Epithelial cell of esophagus (primary cell): ENCODE measurements at places on chromosomes 5 and 9.

- DNase-seq = no peak
These were observed 65.8 kb downstream of the ZNF354C start for GRCh38 chr5:179125789-179126505.

DNA sequence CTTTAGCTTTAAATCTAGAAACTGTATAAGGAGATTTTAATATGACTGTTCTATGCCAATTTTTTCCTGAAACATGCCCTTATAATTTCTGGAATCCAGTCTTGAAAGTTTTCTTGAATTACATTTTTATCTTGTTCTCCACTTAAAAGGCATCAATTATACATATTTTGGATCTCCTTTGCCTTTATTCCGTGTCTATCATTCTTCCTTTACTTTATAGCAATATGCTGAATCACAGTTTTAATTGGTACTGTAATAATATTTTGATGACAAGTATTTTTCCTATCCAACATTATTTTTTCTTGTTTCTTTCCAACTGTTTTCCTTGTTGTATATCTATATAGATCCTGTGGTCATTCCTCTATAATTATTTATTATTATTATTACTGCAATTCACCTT lies 361.2 kb downstream of the PIK3R1 start:
- no peak for DNase-seq

GRCh38 chr9:8492024-8492423 lies 692.4 kb upstream of the DMAC1 start:
- DNase-seq = no peak

DNA sequence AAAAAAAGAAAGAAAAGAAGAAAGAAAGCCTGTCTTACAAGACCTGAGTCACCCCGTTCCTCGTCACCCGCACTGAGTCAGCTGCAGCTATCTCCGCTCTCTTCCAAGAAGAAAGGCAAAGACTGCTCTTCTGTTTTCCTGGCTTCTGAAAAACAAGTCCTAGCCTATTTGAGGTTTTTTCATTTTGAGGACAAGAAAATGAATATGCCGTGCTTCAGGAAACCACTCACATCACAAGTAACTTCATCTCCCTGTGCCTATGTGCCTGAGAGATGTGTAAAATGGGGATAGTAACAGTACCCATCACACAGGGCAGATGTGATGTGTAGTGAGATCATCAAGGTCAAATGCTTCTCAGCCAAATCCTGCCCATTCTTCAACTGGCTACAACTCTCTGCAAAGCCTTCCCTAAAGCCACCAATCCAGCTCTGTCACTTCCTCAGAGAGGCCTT lies 78.4 kb downstream of the GLDC start:
- peak; percentile 99 for DNase-seq

DNA sequence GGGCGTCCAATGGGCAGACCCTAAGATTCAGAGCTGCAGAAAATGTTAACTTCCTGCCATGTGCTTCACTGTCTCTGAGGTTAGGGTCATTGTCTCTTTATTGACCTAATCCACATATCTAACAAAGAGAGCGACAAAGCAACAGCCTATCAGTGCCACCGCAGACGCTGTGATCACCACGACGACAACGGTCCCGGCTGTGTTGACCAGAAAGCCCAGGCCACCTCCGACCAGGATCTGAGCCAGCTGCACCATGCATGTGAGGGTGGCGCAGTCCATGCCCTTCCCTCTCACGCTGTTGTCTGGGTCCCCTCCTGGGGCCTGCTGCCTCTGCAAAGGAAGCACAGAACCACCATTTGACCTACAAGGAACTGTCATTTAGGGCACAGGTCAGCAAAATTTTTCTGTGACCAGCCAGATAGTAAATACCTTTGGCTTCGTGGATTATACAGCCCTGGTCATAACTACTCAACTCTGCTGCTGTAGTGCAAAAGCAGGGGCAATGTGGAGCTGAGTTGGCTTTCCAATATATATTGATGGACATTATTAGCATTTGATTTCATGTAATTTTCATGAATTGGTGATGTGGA lies 8.5 kb downstream of the RXFP3 start:
- no peak for DNase-seq

GRCh38 chr5:158812408-158812807 lies 287.3 kb downstream of the EBF1 start:
- no peak for DNase-seq

DNA sequence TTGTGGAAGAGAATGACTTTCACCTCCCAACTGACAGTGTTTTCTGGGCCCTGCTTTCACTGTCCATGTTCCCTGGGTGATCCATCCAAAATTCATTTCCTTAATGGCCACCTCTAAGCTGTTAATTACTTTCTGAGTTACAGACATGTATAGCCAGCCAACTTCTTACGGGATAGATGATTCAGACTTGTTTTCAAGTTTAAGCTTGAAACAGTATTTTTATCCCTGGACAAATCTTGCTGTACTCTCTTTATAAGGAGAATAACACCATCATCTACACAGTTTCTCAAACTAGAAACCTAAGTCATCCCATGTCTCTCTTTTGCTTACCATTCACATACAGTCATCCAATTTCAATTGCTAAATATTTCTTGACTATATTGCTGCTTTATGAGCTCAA lies 6.9 kb downstream of the FAM174A start:
- DNase-seq = peak; percentile 80

- no peak for DNase-seq
These were observed 21.4 kb downstream of the PJA2 start for GRCh38 chr5:109388407-109388806.

DNA sequence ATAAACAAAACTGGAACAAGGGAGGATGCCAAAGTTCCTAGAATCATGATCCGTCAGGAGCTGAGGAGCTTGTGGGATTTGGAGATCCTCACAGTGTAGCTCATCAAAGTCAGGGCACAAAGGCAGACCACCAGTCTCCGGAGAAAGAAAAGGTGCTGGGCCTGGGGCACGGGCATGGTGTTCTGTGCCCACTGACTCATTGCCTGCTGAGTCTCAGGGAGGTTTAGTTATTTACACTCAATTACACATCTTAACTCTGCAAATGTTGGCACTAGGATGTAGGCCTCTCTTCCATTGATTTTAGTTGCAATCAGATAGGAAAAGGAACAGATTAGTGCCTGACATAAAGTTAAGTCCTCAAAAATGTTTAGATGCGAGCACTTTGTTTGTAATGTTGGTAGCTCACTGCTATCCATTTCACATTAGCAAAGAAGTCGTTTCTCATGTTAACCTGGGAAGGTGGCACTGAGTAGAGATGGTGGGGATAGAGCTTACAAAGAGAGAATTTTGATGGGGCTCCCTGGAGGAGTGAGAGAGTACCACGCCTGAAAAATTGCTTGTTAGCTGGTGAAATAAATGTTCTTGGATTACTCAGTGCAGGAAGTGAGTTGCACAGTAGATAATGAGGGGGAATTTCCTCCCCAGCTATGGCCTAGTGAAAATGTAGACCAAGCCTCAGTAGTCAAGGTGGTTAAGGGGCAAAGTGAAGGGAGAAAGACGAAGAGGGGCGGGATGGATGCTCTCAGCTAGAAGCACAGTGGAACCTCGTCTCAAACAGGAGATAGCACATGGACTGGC lies 109.5 kb upstream of the CD180 start:
- DNase-seq = peak; percentile 46

GRCh38 chr9:87386490-87387025 lies 111.1 kb upstream of the DAPK1 start:
- no peak for DNase-seq

DNA sequence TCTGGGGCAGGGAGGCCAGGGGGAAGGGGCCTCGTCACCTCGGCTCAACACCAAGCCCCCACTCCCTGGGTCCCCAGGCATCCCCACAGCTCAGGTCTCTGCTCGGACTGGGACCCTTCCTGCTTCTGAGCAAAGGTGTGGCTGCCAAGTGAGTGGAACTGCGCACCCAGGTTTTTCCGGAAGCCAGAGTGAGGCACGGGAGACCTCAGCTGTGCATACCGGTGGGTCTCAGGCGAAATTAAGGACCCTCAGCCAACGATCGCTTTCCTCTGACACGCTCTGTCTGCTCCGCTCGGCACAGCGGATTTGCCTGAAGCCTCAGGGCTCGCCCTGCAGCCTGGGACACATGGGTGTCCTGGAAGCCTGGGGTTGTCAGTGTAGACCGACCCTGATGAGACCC lies 41.0 kb upstream of the IRX4 start:
- no peak for DNase-seq

GRCh38 chr9:37922363-37923117 lies 18.6 kb upstream of the SLC25A51 start:
- peak; percentile 64 for DNase-seq

DNA sequence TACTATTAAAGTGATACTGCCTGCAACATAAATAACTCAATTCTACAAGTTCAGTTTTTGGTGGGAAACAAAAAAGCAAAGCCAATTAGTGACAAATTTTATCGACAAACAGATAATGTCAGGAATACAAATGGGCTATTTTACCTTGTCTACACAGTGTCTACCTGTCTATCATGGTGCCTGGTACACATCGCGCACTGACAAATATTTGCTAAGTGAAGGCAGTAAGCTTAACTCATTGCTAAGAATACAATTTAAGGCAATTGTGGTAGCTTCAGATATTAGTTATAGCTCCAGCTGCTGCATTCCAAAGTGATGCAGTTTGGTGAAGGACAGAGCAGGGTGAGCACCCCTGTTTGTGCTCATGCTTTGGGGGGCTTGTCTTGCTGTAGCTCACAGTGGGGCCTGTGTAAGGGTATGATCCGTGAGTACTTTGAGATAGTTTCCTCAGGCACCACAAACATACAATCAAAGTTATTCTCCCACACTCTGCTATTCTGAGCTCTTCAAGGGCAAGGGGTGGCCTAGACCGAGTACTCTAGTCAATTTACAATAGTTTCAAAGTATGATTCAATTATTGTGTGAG lies 24.7 kb downstream of the ELL2 start:
- DNase-seq = no peak

- no peak for DNase-seq
These were observed 32.9 kb downstream of the RAB24 start for GRCh38 chr5:177270653-177271052.

- DNase-seq = no peak
These were observed 2.5 kb upstream of the LMX1B start for GRCh38 chr9:126611193-126611591.

- DNase-seq = no peak
These were observed 22.3 kb downstream of the ATPSCKMT start for GRCh38 chr5:10227379-10227778.

GRCh38 chr5:133123297-133123696 lies 71.5 kb downstream of the HSPA4 start:
- no peak for DNase-seq

DNA sequence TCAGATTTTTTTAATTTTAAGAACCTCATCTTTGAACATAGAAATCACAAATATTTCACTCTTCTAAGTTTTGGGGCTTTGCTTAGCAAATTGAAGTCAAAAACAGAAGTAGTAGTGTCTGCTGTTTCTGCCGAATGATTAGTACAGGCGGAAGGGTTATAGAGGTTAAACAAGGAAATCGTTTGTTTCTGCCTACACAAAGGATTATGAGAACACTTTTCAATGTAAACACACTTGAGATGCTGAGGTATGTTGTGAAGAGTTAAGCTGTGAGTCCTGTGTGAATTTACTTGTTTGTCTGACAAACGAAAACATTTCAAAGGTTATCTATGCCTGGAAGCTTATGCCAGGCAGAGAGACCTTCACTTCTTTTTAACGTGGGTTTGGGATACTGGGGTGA lies 224.8 kb downstream of the CETN3 start:
- no peak for DNase-seq

DNA sequence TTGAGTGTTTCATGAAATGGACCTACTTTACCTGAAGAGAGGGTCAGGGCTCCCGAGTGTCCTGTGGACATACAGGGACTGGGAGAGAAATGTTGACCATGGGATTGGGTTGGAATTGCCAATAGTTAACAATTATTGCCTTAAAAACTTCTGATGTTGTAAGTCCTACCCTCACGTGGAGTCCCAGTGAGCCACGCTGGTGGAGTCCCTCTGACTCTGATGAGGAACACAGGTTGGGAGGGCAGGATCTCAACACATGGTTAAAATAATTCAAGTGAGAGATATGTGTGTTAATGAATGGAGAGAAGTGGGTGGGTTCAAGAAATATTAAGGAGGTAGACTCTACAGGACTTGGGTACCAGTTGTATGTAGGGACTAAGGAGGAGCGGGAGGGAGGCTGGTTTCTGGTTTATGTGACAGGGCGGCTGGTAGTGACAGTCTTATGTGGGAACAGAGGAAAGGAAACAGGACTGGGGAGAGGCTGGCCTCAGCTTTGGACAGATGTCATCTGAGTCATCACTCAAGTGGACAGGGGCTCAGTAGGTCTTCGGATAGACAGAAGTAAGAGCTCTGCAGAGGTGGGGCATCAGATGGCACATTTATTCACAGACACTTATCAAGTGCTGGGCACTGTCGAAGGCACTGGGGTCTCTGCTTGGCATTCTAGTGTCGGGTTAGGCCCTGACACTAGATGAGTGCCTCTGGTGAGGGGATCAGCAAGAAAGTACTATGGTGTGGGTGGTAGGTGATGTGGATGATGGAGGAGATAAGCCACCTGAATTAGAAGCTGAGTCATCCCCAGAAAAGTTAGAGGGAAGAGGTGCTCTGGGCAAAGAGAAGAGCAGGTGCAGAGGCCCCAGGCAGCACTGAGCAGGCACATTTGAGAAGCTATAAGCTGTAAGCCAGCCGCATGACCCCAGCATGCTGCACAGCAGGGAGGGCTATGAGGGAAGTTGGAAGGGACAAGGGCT lies 27.2 kb downstream of the MAML1 start:
- DNase-seq = no peak

DNA sequence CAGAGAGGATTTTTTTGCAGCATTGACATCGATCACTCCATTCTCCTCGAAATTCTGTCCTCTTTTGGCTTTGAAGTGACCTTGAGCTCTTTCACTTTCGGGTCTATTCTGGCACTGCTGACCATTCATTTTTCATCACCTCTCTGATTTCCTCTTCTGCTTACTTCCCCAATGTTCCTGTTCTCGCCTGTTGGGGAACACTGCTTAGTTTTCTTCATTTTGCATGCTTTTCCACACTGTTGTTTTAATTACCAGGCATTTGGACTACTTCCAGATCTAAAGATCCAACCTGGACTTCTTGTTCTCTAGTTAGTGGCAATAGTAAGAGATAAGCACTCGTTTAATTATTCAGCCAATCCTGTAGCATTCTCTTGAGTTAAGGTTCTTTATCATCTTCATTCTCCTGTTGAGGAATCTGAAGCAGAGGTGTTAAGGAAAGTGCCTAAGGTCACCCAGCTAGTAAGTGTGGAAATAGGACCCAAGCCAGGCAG lies 53.4 kb downstream of the MAN2A1 start:
- no peak for DNase-seq

DNA sequence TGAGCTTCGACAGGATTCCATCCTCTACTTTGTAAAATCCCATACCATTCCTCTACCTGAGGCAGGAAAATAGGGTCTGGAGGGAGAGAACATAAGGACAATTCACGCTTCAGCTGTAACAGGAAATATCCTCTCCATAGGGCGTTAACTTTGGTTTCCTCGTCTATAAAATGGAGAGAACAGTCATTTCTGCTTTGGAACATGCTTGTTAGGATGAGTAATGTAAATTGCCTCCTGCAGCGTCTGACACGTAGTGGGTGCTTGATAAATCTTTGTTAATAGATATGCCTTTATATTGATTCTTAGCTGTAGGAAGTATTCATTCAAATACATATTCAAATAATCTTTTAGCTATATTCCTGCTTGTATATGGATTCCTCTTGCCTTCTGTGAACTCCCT lies 711 bp upstream of the SUB1 start:
- DNase-seq = peak; percentile 28

GRCh38 chr5:149174847-149175234 lies 33.5 kb downstream of the ABLIM3 start:
- DNase-seq = no peak

GRCh38 chr5:107951309-107951708 lies 280.6 kb upstream of the EFNA5 start:
- DNase-seq = no peak

GRCh38 chr5:54563083-54563761 lies 45.7 kb downstream of the SNX18 start:
- DNase-seq = peak; percentile 79
